NCI-H2107 (cell line): ENCODE measurements at places on chromosomes 4 and X.

DNA sequence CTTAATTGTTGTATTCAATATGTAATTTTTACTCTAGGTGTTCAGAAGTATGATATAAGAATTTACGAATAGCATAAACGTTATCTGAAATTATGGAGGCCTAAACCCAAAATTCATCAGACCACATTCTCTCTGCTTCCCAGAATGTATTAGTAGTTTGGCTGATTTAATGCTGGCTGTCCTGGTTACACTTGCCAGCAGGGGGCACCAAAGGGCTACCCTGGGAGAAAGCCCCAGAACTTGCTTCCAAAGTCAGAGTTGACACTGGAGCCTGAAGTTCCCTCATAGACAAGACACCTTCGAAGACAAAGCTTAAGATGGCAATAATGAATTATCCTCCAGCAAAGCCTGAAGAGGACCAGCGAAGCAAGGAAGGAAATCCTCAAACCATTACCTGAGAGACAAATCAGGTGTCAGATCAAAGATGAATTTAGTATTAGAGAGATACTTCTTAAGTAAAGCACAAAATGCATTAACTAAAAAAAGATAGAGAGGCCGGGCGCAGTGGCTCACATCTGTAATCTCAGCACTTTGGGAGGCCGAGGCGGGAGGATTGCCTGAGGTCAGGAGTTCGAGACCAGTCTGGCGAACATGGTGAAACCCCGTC lies 11.3 kb upstream of the ANOS1 start:
- peak; percentile 21 for DNase-seq

GRCh38 chr4:153113061-153113837 lies 91.0 kb upstream of the TRIM2 start:
- DNase-seq: no peak

GRCh38 chrX:38236901-38237615 lies 16.4 kb upstream of the SRPX start:
- no peak for DNase-seq

DNA sequence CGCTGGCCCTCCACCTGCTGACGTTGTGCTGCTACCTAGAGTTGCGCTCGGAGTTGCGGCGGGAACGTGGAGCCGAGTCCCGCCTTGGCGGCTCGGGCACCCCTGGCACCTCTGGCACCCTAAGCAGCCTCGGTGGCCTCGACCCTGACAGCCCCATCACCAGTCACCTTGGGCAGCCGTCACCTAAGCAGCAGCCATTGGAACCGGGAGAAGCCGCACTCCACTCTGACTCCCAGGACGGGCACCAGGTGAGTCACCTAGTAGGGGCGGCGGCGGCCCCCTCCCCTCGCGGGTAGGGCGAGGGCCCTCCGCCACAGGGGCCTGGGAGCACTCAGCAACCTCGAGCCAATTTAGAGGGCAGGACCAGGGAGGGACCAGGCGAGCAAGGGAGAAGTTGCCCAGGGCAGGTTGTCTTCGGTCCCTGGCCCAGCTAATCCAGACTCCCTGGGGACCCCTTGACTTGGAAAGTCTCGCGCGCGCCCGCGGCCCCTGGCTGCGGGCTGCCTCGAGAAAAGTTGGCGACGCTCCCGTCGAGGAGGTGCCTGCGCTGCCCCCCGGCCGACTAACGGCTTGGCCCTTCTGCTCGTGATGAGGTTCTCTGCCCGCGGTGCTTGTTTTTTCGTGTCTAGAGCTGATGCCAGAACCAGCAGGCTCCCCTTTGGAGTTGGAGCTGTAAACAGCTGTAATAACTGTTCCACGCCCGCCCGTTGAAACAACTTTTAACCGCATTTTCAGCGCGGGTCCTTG lies 717 bp downstream of the EDA start:
- no peak for DNase-seq

GRCh38 chr4:40612831-40613230 lies 16.8 kb downstream of the RBM47 start:
- no peak for DNase-seq

GRCh38 chr4:134691915-134692314 lies 490.3 kb upstream of the PABPC4L start:
- DNase-seq: no peak
